Muscle of arm (tissue), 14 donors: ENCODE measurements at places on chromosomes 5 and 9.
A peak's percentile ranks its signal among the peaks of the same experiment; 100 is the strongest.

DNA sequence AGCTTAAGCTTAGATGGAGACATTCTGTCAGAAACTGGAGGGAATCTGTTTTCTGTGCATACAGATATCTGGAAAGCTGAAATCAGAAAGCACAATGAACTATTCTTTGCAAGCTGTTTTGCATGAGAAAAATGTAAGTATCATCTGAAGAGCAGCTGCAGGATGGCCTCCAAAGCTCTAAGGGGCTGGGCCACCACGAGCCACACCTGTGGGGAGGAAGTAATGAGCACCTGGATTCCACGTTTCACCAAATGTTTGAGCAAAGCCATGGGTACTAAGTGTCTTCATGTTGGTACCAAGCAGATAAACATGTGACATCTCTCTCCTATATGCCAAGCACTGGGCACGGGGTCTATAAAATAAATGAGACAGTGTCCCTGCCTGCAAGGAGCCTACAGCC, 199.3 kb downstream of the TTLL11 start:
- no peak for DNase-seq

DNA sequence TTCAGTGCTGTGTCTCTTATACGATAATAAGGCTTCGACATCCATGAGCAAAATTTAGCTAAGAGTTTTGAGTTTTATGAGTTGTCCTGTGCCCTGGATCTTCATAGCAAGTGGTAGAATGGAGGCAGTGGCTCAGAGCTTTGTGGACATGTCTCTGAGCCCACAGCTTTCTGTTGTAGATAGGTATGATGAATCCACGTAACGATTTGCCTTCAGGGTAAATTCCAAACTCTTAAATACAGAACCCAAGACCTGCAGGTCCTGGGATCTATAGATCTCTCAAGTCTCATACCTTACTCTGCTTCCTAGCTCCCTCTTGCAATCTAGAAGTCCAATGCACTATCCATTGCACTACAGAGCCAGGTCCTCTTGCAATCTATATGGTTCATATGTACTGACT, 59.5 kb upstream of the TLE4 start:
- no peak for DNase-seq

- DNase-seq: no peak
These were observed 483.0 kb downstream of the SEMA5A start for GRCh38 chr5:9062873-9063272.

DNA sequence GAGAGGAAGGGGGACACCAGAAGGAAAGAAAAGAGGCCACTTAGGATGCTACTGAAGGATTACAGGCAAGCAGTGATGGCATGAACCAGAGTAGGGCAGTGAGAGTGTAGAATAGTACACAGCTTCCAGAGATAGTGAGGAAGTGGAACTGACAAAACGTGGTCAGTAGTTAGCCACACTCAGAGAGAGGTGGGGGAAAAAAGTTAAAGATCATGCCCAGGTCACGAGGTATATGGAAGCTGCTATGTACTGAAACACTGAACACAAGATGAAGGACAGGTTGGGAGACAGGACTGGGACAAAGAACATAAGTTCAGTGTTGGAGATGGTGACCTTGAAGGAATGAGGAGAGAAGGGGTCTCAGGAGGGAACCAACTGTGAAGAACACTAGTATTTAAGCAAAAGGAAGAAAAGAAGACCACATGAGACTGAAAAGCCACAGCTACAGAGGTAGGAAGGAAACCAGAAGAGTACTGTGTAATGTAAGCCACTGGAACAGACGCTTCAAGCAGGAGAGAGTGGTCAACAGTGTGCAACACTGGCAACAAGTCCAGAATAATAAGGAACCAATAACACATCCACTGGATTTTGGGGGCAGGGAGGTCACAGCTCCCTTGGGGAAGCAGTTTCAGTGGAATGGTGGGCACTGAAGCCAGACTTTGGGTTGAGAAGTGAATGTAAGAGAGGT, 45.5 kb downstream of the ELL2 start:
- DNase-seq: no peak

DNA sequence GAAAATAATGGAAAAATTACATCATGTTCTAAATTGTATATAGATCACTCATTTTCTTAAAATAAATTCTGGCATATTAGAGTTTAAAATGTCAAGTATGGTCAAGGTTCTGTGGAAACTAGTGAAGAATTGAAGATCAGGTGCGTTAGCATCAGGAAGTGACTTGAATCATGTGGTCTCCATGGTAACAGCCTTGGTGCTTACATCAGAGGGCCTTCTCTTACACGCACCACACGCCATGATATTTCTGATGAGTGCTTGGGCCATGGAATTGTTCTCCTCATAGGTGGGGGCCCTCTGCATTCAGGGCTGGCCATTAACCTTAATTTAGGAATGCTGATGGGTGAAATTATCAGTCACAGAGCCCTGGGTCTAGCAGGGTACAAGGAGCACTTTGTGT, 288.1 kb upstream of the EFNA5 start:
- DNase-seq: no peak

DNA sequence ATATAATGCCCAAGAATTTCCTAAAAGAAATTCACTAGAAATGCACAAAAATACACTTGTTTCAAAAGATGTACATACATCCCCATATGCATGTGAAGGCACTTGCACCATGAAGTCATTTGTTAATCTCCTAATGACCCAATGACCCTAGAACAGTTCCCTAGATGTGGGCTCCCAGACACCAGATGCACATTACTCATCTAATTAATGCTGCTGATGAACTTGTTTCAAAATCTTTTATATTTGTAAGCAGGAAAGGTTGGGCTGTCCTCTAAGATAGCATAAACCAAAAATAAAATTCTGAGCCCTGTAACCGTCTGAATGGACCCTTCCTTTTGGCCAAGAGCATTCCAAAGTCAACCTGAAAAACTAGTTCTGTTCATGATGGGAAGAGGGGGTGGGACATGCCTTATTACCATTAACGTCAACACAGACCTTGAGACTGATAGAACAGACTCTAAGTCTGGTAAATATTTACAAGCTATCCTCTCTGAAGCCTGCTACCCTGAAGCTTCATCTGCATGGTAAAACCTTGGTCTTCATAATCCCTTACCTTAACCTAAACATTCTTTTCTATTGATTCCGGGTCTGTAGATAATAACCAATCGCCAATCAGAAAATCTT, 91.0 kb upstream of the DAPK1 start:
- DNase-seq: no peak

- no peak for DNase-seq
These were observed 5.8 kb downstream of the HNRNPAB start for GRCh38 chr5:178210073-178210535.

DNA sequence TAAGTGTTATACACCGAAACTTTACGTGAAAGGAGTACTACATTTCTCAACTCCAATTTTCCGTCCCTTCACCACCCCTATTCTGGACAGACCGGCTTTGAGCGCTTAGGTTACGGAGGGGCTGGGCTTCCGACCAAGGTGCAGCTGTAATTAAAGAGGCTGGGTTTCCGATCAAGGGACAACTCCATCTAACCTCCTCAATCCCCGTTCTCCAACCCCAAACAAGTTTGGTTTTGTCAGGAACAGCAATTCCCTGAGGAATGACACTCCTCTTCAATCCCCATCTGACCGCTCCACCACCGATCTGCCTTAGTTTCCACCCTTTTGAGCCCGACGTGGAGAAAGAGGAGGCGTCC, 577 bp downstream of the TUT7 start:
- DNase-seq: no peak

- DNase-seq: no peak
These were observed 55.5 kb downstream of the HABP4 start for GRCh38 chr9:96505316-96505991.

DNA sequence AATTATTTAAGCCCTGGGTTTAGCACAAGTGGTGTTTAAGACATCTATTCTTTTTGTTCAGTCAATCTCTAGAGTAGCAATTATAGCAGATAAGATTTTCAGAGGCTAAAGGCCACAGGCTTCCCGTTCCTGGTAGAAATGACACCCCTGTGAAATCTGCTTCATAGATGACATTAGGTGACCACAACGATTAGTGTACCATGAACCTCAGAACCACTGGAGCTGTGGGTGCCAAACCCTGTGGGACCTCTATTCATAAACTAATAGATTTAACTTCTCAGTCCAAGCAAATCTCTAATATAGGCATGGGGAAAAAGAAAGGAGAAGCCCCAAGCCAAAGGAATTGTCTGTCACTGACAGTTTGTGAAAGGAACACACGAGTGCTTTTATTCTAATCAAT, 207.4 kb downstream of the ARRDC3 start:
- DNase-seq: no peak

DNA sequence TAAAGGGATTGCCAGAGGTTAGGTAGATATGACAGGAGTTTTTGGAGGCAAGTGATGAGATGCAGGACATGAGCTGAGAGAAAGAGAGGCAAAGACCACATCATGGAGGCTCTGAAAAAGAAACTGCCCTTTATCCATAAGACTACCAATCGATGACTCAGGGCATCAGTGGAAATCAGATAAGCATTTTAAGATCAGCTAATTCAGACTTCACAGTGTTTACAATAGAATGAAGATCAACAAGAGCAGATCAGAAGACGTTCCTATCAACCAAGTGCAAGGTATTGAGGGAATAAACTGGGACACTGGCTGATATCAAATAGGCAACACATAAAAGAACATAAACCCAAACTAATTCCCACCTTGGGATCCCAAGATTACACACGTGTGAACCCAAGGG, 227.2 kb downstream of the SLCO4C1 start:
- no peak for DNase-seq

GRCh38 chr9:87498046-87498810, 561 bp downstream of the DAPK1 start:
- DNase-seq: peak; percentile 57

GRCh38 chr9:114284316-114285060, 38.4 kb upstream of the ORM1 start:
- no peak for DNase-seq

DNA sequence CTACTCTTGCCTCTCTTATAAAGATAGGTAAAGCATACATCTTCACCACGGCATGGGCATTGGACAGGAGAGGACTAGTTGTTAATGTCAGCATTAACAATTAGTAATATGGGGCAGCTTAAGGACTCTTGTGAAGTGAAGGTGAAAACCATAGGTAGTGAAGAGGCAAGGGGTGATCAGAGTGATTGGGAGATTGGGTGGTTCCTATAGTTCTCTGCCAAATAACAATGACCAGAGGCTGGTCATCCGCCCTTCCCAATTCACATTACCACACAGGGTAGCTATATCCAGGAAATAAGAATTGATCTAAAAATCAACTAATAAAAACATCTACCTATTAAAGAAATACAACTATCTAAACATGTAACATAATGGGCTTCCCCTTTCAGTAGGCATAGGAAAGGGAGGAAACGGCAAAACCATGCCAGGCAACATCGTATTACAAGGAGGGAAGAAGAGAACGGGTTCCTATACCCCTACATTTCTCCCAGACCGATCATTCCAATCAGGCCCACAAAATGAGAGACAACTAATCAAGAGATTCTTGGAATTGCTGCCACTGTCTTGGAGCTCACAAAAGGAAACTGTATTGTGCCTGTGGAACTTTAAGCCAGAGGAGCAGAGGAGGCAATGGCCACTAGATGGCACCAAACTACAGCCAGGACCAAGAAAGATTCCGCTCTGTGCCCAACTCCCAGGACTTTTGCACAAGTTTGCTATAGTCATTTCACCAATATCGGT, 121.6 kb downstream of the FBXL17 start:
- peak; percentile 83 for DNase-seq

- DNase-seq: no peak
These were observed 49.4 kb upstream of the EBF1 start for GRCh38 chr5:159149085-159149484.

GRCh38 chr5:4514067-4514648, 626.0 kb upstream of the ADAMTS16 start:
- no peak for DNase-seq

- no peak for DNase-seq
These were observed 147.1 kb downstream of the C5orf15 start for GRCh38 chr5:133821311-133821741.

- no peak for DNase-seq
These were observed 533.4 kb downstream of the IRX1 start for GRCh38 chr5:4128994-4129393.

DNA sequence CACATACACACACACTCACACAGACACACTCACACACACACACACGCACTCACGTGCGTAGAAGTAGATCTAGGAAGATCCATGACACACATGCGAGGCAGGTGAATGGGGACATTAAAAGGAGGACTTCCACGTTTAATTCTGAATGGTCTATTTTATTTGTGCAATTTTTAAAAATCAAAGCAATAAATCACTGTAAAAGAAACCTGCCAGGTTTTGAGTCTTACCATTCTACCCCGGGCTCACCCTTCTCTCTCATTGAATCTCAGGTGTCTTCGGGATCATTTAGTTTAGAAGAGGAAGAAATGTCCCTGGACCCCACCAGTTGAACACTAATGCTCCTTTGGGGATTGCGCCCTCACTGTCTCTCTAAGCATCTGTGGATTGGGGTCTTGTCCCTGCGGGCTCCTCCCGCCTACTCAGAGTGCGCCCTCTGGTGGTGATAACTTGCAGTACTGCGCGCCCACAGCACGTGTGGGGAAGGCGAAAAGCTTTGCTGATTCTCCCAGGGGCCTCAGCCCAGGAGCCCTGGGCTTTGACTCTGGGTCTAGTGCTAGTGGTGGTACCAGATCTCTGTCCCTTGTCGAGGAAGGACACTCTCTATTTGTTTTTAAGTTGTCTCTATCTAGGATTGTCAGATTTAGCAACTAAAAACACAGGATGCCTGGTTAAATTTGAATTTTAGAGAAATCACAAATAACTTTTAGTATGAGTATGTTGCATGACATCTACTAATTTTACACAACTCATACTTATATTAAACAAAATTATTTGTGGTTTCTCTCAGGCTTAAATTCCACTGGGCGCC, 34.8 kb downstream of the BOD1 start:
- DNase-seq: peak; percentile 23

GRCh38 chr9:96126321-96126881, 175.6 kb downstream of the HSD17B3 start:
- no peak for DNase-seq
